ENCODE measurements at places on chromosomes 3 and 15. TPM values are rescaled to one million over a fixed set of nuclear protein-coding genes. Genes with fewer than 3 reads are reported as not detected.

Gene LIPH
- total RNA-seq: 0.41 TPM

- no peaks in the 10 kb centered on the region for H3K4me1 ChIP-seq
- no peak overlapping the region for H3K4me3 ChIP-seq
- DNase-seq: no peak
- H3K36me3 ChIP-seq: no peaks in the 10 kb centered on the region
- H3K27me3 ChIP-seq: no peaks in the 10 kb centered on the region
Observed at GRCh38 chr3:118167571-118167970, 867.1 kb downstream of the IGSF11 start.

GRCh38 chr3:60182697-60183096 is 1068.6 kb downstream of the FHIT start:
- no peaks in the 10 kb centered on the region for H3K27me3 ChIP-seq
- no peak for DNase-seq
- no peaks in the 10 kb centered on the region for H3K36me3 ChIP-seq
- H3K4me3 ChIP-seq: no peak overlapping the region
- H3K4me1 ChIP-seq: no peaks in the 10 kb centered on the region

DNA sequence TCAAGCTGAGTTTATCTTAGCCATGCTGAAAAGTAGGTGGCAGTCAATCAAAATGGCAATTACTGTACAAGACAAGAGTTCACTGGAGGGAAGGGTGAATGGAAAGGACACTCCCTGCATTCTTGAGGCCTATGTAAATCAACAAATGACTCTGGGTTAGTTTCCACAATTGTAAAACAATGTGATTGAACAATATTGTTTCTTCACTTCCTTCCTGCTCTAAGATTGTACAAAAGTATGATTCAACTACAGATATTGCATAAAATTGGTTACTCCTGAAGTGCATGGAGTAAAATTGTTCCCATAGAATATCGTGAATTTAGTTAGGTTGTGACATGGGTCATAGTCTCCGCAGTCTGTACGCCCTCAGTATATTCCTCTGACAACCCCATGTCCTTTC is 277.6 kb downstream of the LPP start:
- H3K27me3 ChIP-seq: no peaks in the 10 kb centered on the region
- H3K4me3 ChIP-seq: no peak overlapping the region
- H3K4me1 ChIP-seq: no peaks in the 10 kb centered on the region
- DNase-seq: no peak
- no peaks in the 10 kb centered on the region for H3K36me3 ChIP-seq

- no peaks in the 10 kb centered on the region for H3K27me3 ChIP-seq
- DNase-seq: no peak
- H3K36me3 ChIP-seq: no peaks in the 10 kb centered on the region
- no peak overlapping the region for H3K27ac ChIP-seq
- H3K4me1 ChIP-seq: no peaks in the 10 kb centered on the region
Observed at GRCh38 chr3:48338635-48339034, 5.2 kb upstream of the SPINK8 start.

Gene SAMD7
- total RNA-seq: not detected

Measured in right atrium auricular region (tissue), 2 donors.